ENCODE measurements at places on chromosomes 1 and 21.

- DNase-seq: no peak
Measured at GRCh38 chr21:37200641-37201480, 66.3 kb downstream of the VPS26C start.

DNA sequence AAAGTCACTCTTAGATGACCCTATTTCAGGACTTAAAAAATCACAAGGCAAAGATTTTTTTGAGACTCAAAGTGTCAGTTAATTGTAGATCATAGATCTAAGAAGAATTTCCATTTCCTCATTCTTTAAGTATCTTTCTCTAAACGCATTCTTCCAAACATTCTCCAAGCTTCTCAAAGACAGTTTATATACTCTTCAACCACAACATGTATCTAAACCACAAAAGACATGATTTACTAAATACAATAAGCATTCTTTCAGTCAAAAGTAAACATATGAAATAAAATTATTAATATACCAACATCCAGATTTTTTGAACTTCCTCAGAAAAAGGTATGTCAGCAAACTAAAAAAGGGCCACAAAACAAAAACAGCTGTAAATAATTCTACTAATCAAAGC lies 24.4 kb downstream of the RC3H1 start:
- DNase-seq: no peak

DNA sequence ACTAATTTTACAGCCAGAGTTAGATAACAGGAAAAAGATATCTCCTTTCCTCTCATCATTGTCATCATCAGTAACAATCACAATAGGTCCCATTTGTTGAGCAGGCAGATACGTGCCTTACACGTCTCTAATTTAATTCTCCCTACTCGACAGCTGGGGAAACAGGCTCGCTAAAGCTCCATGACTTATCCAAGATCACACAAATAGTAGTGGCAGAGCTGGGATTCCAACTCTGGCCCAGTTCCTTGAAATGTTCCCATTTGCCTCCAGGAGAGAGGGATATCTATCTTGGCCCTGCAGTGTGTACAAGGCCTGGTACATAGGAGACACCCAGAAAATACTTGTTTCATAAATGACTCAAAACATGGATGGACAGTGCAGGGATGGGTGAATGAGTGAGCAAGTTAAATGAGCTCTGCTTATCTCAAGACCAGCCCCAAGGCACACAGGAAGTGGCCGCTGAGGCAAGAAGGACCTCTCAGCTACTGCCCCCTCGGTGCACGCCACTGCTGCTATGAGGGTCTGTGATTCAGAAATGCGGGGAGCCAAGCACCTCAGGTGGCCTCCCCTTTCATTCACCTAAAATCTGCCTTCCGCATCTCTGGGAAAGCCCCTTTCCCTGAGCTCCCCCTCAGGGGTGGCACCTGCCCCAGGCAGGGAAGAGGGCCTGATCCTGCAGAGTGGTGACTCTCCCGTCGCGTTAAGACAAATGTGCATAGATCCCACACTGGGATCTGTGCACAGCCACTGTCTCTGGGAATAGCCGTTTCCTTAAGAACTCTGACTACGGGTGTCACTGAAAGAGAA lies 3.6 kb downstream of the KCNN3 start:
- no peak for DNase-seq

DNA sequence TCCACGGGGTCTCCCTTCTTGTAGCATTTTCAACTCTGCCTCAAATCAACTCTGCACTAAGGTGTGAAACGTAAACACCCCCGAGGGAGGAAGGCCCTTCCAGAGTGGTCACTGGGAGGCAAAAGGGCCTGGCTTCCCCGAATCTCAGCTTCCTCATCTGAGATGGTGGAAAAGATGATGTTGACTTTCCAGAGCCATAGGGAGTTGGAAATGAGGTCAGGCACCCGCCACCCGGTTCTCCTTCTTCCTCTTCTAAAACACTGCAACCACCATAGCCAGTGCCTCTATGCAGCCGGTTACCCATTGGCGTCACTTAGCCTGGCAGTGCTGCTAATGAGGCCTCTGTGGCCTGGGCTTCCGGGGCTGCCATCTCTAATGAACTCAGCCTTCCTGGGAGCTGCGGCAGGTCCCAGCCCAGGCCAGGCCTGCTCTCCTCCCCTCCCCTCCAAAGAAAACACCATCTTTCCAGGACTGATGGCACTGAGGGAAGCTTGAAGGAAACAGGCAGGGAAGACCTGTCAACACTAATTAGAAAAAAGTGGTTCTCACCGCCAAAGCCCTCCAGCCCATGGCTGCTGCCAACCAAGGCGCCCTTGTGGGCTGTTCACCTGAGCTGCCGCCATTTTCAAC lies 175.0 kb downstream of the KAZN start:
- DNase-seq: no peak

DNA sequence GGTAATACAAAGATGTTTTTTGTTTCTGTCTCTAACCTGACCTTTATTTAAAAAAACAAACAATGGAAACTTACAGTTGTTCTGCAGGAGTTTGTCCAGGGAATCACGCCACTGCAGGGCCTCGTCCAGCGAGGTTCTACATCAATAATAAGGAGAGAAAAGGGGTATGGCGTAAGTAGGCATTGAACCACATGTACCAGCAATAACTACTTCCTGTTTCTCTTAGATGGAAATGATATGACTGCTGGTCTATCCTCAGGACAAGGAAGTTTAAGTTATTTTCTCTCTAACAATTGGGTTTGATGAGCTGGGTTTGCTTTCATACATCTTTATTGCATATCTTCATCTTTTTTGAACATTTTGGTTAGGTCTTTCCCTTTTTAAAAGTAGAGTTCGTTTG lies 40.9 kb downstream of the RGS5 start:
- DNase-seq: no peak

DNA sequence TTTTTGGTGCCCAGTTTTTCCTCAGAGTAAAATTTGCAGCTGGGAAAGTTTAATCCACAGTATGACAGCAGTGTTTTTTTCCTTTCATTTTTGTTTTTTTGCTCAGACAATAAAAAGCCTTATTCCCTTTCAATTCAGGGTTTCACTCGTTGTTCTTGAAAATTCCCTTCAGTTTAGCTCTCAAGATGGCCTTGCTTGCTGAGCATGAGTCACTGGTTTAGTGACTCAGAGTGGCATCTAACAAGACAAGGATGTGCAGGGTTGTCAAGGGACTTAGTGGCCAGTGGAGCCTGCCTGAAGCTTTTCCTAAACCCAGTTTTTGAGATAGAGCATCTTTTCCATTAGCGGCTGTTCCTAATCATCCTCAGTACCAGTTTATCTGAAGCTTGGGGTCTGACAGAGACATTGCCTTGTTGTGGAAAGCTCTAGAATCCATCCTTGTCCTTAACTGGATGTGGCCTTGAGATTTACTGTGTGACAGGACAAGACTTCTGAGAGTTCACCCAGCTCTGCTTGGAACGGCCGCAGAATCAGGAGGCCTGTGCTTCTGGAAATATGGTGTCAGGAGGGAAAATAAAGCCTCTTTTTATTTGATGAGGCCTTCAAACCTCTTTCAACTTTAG lies 48.4 kb upstream of the DNAJC6 start:
- no peak for DNase-seq

DNA sequence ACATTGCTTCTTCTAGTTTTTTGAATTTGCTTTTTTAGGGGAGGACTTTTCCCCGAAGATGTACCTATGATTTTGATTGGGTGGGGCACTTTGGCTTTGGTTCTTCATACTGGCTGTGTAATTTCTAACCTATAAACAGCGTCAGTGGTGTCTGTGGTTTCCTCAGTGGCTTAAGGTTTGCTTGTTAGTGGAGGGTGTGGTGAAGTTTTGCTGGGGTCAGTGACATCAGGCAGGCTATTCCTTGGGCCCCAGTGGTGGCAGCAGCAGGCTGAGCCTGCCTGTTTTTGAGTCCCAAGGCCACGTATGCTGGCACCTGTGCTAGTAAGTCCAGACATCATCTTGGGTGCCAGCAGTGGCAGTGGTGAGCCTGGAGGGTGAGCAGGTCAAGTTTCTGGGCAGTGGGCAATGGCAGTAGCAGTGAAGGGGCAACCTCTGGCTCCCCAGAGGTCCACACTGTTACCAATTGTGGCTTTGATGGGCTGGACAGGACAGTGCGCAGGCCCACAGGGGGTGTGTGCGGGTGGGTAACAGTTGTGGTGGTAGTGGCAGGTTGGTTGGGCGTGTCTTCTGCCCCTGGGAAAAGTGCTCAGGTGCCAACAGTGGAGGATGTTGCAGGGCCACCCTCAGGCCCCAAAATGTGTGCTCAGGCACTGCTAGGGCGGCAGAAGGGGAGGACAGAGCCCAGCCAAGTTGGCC lies 54.9 kb upstream of the B3GALT2 start:
- DNase-seq: no peak

GRCh38 chr1:53979712-53980450 lies 33.7 kb downstream of the LRRC42 start:
- no peak for DNase-seq

DNA sequence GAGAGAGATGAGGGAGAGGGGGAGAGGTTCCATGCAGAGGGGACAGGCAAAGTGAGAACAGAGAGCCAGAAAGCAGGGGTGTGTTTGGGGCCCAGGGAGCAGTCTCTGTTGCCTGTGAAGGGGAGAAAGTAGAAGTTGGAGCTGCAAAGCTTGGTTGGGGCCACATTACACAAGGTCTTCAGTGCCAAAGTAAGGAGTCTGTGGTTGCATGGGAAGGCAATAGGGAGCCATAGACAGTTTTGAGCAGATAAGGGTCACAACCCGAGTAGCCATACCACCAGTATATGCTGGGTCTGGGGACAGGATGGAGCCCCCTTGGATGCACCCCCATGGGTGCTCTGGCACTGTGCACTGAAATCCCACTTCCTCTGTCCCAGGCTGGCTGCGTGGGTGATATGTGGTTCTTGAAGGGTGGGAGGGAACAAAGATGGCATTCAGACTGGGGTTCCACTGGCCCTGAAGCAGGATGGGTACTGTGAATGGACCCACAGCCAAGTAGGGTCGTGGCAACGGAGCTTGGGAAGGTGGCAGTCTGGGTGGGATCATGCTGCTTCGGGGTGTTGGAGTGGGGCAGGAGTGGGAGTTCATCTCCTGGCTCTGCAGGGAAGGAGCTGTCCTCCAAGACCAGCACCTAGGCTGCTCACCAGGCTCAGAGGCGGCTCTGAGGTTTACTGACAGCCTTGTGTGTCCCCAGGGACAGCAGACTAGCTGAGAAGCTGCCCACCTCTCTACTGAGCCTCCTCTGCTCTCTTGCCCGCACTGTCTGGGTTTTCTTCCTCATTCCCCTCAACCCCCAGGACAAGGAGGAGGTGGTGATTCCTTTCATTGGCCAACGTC lies 12.1 kb downstream of the DRAXIN start:
- no peak for DNase-seq

- DNase-seq: no peak
Measured at GRCh38 chr1:183002797-183003196, 20.4 kb upstream of the LAMC1 start.

GRCh38 chr21:42691901-42692559 lies 38.6 kb downstream of the PDE9A start:
- DNase-seq: no peak

- no peak for DNase-seq
Measured at GRCh38 chr21:42534421-42535378, 21.0 kb downstream of the SLC37A1 start.

DNA sequence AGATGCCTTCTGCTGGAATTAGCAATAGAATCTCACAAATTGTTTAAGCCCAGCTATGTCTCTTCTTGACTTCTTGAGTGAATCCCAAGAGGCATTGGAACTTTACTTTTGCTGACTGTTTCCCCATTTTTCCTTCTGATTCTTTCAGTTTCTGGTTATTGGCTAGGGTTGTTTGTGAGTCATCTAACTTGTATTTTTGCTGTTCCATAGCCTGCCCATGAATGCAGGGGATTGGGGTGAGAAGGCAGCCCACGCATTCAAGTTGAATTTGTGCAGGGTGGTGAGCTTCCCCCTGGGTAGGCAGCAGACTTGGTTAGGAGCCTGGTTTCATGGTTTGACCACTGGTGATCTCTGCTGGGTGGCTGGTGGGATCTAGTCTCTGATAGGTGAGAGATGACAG lies 10.4 kb upstream of the KLF17 start:
- no peak for DNase-seq

DNA sequence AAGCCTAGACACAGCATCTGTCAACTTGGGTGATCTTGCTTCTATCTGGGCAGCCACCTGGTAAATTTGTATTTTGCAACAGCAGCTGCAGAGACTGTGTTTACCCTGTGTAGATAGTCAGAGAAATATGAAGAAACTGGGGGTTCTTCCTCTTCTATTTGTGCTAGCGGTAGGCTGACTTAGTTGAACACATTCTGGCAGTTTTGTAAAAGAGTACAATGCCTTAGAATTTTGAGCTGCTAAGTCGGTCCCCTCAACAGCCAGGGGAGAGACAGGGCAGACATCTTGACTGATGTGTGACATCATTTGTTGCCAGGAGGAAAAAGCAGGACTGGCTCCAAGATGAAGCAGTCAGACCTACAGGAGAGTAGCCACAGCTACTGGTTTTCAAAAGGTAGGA lies 53.7 kb downstream of the KCNJ6 start:
- no peak for DNase-seq

- DNase-seq: no peak
Measured at GRCh38 chr1:101738475-101738874, 258.3 kb downstream of the OLFM3 start.

GRCh38 chr1:55040933-55041494 lies 1.7 kb downstream of the PCSK9 start:
- no peak for DNase-seq

DNA sequence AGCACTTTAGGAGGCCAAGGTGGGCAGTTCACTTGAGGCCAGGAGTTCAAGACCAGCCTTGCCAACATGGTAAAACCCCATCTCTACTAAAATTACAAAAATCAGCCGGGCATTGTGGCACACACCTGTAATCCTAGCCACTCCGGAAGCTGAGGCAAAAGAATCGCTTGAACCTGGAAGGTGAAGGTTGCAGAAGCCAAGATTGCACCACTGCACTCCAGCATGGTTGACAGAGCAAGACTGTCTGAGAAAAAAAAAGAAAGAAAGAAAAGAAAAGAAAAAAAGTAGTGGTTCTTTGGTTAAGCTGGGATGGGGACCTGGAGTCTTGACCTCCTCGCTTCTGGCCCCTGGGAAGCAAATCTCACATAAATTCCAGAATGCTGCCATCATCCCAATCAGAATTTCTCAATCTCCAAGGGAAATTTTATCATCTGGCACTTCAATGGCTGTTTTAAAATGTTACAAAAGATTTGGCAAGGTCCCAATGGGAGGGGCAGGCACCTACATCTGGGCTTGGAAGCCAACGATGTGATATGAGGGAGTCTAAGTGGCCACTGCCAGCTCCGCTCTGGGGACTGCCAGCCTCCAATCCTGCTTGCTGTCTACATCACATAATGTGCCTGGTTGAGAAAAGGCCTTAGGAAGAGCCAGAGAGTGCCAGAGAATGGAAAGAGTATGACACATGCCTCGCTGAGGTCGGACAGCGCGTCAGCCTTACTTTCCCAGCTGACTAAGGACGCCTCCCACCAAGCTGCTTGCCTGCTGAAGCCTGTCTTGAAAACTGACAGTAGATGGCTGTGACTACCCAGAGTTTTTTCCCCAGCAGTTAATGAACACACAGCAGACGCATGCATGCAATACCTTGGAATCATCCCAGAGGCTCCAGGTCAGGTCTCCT lies 42.1 kb upstream of the SRP9 start:
- no peak for DNase-seq

GRCh38 chr21:25733859-25734653 lies 648 bp downstream of the ATP5PF start:
- DNase-seq: no peak

- no peak for DNase-seq
Measured at GRCh38 chr1:25700626-25701025, 84.0 kb downstream of the MAN1C1 start.

Measured in mesothelial cell of epicardium (in vitro differentiated cells).